ENCODE measurements at places on chromosomes 16 and 17.
A peak's percentile ranks its signal among the peaks of the same experiment; 100 is the strongest.

DNA sequence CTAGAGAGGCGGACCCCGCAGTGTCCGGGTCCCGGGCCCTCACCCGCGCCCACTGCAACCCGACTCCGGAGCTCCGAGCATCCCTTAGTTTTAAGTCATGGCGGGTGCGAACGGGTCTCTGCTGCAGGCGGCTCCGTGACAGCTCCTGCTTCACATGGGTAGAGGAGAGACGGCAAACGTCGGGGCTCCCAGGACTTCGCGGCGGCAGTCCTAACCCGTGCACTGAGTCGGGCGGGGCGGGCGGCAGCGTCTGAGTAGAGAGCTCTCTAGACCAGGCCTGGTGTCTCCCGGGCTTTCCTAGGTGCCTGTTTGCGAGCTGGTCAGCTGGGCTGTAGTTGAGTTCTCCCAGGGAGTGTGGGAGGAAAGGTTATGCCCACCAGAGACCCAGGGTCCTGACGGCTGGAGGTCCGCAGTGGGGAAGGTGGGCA, 345 bp downstream of the TSC2 start:
- no peak for DNase-seq

GRCh38 chr16:68086336-68086841, 1.2 kb downstream of the NFATC3 start:
- DNase-seq, result no peak

DNA sequence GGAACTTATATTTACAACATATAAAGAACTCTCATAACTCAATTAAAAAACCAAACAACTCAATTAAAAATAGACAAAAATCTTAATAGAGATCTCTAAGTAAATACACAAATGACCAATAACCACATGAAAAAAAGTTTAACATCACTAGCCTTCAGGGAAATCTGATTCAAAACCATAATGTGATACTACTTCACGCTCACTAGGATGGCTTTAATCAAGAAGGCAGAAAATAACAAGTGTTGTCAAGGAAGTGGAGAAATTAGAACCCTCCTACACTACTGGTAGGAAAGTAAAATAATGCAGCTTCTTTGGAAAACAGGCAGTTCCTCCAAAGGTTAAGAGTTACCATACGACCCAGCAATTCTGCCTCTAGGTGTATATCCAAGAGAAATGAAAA, 8.4 kb downstream of the PHF12 start:
- no peak for DNase-seq

DNA sequence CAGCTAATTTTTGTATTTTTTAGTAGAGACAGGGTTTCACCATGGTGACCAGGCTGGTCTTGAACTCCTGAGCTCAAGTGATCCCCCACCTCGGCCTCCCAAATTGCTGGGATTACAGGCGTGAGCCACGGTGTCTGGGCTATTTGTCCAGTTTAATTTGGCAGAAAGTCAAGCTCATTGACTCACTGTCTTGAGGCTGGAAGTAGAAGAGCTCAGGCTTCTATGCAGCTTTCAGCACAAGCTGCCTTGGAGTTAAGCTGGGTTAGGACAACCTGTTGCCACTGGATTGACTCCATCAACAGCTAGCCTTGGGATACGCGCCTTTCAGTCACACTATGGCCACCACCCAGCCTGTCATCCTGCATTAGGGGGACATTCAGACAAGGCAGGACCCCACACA, 76.2 kb upstream of the DNAH17 start:
- no peak for DNase-seq

DNA sequence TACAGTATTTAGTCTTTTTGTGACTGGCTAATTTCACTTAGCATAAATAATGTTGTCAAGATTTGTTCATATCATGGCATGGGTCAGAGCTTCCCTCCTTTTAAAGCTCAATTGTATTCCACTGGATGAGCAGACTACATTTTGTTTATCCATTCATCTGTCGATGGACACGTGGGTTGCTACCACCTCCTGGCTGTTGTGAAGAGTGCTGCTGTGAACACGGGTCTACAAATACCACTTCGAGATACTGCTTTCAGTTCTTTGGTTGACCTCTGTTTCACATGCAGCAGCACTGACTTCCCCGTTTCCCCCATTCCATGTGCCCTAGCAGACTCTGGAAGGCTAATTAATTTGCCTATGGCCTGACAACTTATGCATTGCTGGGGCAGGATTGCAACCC, 285.4 kb downstream of the SHISA9 start:
- no peak for DNase-seq

- DNase-seq, result no peak
Observed at GRCh38 chr16:29784157-29784556, 6.1 kb downstream of the ZG16 start.

DNA sequence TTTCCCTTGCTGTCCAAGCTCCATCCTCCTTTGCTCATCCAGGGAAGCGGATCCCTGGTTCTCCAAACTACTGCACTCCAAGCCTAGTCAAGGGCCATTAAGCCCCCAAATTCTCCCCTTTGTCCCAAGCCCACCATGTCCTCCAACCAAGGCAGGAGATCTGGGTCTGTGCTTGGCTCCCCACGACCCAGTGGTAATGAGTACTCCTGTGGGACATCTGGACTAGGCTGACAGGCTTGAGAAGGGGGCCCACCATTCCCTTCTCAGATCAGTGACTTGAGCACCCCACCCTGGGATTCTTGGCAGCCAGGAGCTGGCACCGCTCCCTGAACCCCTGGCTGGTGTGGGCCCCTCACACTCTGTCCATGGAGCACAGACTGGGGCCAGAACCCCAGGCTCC, 17.1 kb downstream of the OSBPL7 start:
- DNase-seq, result no peak

GRCh38 chr16:2087748-2088631, 40.2 kb downstream of the TSC2 start:
- no peak for DNase-seq

- no peak for DNase-seq
Observed at GRCh38 chr17:40086150-40087044, 14.0 kb downstream of the NR1D1 start.

GRCh38 chr17:82600731-82601446, 47.4 kb downstream of the WDR45B start:
- DNase-seq, result no peak

GRCh38 chr16:58024486-58025350, 836 bp upstream of the MMP15 start:
- no peak for DNase-seq

- DNase-seq, result no peak
Observed at GRCh38 chr17:32926183-32926582, 1.8 kb upstream of the TMEM98 start.

- DNase-seq, result peak; percentile 77
Observed at GRCh38 chr17:81917565-81918332, at the start of gene SIRT7. SIRT7 (minus strand) TSS chr17:81918176; CDS start chr17:81918131, 45 bp downstream.

DNA sequence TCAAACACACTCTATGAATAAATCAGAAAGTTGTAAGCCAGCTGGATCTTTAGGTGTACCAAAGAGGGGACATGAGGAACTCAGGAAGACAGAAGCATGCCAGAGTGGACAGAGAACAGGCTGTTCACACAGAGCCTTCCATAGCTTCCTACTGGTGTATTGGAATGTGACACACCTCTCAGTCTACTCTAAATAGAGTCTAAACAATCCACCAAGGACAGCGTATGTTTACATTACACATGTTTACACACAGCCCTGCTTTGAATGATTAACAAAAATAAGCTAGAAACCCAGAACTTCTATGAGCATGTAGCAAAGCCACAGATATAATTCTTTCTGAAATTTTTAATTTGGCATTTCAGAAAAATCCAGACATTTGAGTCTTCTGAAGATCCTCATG, 1279.0 kb upstream of the CDH8 start:
- no peak for DNase-seq

DNA sequence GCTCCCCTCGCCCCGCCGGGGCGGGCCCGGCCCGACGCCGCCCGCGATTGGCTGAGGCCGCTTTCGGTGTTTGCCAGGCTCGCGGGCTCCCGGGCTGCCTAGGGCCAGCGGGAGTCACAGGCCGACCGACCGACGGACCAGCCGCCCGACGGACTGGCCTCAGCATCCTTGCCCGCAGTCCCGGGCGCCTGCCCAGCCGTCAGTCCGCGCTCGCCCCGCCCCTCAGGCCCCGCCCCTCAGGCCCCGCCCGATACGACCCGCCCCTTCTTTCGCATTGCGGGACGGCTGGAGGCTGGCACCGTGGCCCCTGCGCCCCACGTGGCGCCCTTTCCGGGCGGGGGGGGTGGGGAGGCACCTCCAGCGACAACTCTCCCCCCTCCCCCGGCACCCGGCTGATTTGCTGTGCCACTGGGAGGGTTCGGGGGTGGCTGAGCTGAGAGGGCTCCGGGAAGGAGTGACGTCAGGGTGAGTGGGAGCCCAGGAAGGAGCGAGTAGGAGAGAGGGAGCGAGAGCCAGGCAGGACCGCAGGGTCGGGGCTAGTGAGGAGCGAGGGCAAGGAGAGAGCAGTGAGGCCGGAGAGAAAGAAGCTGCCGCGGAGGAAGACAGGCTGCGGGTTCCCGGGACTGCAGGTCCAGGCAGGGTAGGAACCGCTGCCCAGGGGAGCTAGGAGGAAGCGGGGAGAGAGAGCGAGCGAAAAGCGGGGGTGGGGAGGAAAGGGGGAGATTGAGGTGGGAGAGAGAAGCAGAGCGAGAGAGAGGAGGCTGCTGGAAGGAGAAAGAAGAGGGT, at the start of gene ASPHD1:
Gene ASPHD1 (plus strand): TSS at position 387 of the 786 bp plus-strand sequence. CDS start 484 bp downstream, outside the sequence.
- no peak for DNase-seq

- no peak for DNase-seq
Observed at GRCh38 chr17:4840893-4841242, 7.7 kb downstream of the MINK1 start.

- no peak for DNase-seq
Observed at GRCh38 chr17:82414548-82415281, 3.4 kb upstream of the HEXD start.

- no peak for DNase-seq
Observed at GRCh38 chr16:14202095-14202494, 131.0 kb downstream of the MRTFB start.

GRCh38 chr16:20322696-20323095, 4.6 kb downstream of the GP2 start:
- no peak for DNase-seq

- DNase-seq, result no peak
Observed at GRCh38 chr16:9546438-9546786, 455.0 kb downstream of the HAPSTR1 start.

- no peak for DNase-seq
Observed at GRCh38 chr17:732902-733720, 715 bp downstream of the TLCD3A start.

DNA sequence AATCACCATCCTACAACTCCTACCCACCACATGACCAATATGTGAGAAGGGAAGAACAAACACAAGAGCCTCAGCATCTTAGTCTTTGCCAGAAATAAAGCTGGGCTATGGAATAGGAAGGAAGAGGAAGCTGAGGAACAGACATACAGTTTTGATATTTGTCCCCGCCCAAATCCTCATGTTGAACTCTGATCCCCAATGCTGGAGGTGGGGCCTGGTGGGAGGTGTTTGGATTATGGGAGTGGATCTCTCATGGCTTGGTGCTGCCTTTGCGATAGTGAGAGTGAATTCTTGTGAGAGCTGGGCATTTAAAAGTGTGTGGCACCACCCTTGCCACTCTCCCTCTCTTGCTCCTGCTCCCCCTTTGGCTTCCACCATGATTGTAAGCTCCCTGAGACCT, 52.4 kb upstream of the NLK start:
- DNase-seq, result no peak

GRCh38 chr16:4917117-4917516, 19.8 kb downstream of the PPL start:
- no peak for DNase-seq

- no peak for DNase-seq
Observed at GRCh38 chr16:79554912-79555311, 45.6 kb downstream of the MAF start.

DNA sequence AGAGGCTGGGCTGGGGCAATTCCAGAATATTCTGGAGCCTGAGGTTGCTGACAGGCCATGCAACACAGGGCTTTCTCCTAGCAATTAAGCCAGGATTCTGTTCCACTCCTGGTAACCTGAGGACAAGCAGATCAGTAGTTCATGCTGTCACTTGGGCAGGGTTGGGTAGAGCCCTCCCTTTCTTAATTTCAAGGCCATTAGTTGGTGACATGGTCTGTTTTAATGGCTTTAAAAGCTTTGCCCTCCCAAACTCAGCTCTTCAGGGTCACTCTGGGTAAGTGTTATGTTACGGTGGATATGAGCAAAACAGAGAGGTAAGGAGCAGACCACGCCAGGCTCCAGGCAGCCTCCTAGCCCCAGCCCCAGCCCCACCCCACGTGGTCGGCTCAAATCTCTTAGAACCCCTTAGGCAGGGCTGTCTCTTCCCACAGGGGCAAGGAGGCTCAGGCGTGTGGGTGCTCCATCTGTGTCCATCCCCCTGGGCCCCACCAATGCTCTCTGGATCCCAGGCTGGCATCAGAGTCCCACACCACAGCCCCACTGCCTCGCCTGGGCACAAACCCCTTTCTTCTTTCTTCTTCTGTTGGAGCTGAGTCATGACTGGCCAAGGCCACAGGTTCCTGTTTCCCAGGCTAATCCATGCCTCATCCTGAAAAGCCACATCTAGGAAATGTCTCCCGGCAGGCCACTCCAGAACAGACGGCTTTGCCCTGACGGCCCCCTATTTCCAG, 27.5 kb downstream of the CEP295NL start:
- no peak for DNase-seq

DNA sequence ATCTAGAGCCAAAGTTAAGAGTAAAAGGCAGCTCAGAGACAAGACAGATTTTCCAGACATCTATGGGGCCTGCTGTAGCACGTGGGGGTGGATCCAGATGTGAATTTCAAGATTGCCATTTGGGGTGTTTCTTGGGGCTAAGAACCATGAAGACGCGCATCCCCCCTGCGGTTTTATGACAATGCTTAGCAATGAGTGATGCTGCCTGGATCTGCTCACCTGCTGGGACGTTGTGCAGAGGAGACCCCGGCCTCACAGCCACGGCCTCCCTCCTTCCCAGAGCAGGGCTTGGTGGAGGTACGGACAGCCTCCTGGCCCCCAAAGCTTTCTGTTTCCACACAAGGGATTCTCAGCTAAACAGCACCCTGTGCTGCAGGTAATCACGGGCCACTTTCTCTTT, 151.5 kb upstream of the DYNLRB2 start:
- no peak for DNase-seq

DNA sequence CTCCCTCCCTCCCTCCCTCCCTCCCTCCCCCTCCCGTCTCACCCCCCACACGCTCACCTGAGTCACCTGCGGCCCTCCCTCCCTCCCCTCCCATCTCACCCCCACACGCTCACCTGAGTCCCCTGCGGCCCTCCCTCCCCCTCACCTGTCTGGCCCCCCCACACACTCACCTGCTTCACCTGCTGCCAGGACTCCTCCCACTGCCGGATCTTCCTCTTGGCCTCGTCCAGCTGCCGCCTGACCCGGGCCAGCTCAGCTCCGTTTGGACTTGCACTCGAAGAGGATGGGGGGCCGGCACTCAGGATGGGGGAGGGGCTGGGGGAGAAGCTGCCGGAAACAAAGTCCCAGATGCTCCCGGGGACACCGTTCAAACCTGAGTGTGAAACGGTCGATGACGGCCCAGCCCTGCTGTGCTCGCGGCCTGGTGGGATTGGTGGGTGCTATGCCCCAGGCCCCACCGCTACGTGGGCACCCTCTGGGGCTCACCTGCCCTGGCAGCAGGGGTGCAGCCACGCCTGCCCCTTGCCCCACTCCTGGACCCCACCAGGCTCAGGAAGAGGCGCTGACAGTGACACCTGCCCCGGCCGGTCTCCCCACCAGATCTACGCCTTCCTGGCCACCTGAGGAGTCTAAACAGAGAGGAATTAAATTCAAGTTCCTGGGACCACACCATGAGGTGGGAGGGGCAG, 15.9 kb downstream of the GNPTG start:
- DNase-seq, result no peak

GRCh38 chr17:79116575-79117368, 42.1 kb downstream of the ENGASE start:
- no peak for DNase-seq

GRCh38 chr17:43808076-43808475, 24.9 kb downstream of the MPP3 start:
- no peak for DNase-seq

GRCh38 chr17:2086306-2086705, 31.4 kb downstream of the HIC1 start:
- no peak for DNase-seq

All from NCI-H187 (cell line).